Urinary bladder (tissue), 4 donors: ENCODE measurements at places on chromosomes 4 and X. TPM values are rescaled to one million over a fixed set of nuclear protein-coding genes. Genes with fewer than 3 reads are reported as not detected.

SLC34A2 gene
- total RNA-seq: 0.58 TPM

DNA sequence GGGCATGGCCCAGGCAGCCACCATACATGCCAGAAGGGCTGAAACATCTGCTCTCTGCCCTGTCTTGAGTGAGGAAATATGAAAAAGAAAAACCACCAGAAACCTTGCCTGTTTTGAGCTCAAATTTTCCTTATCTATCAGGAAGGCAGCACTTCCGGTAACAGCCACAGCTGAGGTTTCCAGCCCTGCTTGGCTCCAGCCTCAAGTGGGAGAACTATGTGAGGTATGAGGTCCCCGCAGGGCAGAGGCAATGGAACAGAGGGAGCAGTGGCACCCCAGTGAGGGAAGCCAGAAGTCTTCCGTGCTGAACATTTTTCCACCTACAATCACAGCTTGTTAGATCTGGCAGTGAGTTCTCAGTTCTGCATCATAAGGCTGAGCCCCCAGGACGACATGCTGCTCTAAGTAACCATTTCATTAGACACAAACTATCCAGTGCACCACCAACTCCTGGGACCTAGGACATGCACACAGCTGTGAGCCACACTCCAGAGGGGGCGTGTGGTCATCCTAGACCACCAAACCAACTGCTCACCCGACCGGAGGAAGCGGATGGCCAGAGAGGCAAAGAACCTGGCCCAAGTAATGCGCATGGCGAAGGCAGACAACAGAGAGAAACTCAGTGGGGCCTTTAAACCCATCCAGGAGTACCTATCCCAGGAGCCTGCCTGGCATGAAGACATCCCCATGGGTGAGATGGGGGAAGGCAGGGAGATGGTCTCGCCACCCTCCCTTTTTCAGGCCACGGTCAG is 22.6 kb downstream of the WDR1 start:
- DNase-seq: no peak

DNA sequence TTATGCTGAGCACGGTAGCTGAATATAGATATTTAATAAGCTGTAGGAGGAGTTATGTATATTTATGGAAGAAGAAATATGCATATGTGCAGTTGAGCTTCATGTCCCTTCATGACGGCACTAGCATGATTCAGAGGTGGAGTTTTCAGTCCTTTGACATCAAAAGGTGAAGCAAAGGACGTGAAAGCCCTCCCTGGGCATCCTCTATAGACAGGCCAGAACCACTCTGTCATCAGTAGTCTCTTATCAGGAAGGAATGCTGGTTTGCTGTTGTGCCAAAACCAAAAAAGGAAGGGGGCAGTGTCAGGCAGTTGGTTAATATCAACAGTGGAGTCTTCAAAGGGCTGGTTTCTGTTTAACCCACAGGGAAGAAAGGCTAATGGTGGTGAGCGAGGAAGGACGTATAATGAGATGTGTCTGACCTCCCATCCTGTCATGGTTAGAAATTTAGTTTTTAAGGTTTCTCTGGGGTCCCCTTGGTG is 23.5 kb upstream of the IL2 start:
- no peak for DNase-seq

- DNase-seq: no peak
Measured at GRCh38 chrX:153794897-153795816, 689 bp downstream of the SSR4 start.

DNA sequence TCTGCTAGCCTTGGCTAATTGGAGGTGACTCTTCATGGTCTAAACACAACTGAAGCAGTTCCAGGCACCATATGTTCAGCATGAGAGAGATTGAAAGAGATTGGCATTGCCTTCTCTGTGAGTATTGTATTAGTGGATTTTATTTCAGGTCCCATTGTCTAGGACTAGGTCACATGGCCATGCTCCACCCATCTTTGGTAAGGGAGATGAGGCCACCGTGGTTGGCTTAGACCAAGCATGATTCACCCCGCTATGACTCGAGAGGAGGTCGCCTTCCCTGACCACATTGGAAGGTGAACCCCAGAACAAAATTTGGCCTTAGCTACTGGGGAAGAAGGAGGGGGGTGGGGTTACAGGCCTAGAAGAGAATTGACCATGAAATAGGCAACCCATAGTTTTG is 109.9 kb upstream of the BCOR start:
- DNase-seq: no peak

DNA sequence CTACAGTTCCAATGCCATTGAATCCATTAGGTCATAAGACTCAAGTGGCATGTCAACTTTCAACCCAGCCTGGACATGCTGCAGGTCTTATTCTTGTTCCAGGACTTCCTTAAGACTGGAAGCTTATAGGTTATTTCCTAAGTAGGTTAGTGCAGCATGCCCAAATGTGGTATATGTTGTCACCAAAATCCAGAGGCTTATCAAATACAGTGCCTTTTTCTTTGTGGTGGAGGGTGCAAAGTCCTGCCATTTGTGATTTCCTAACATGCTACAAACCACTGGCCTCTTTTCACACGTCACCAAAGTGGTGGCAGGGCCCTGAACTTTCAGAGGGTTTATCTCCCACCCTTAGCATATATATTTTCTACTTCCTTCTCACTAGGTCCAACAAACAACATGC is 9.7 kb upstream of the TMEM184C start:
- no peak for DNase-seq

DNA sequence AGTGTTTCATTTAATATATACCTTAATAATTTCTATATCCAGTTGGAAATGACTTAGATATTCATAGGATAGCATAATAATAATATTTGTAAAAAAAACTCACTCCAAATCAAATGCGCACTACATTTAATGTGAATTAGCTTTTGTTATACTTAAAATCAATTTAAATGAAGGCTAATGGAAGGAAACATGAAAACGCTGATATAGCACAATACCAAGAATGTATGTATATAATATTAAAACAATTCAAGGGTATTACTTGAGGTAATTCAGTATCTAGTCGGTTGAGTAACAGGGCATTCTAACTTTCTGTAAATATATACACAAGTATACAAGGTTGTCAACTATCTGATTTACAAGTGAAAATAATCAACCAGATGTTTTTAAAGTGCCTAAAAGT is 307.1 kb upstream of the TEX13C start:
- DNase-seq: no peak

NHS gene
- total RNA-seq: 7.8 TPM
